Transverse colon (tissue), 4 donors: ENCODE measurements at places on chromosomes 12 and 14.

- no peak for DNase-seq
Measured at GRCh38 chr14:66088656-66089055, 397.5 kb upstream of the CCDC196 start.

- DNase-seq, result no peak
Measured at GRCh38 chr14:38342803-38343202, 86.9 kb upstream of the CLEC14A start.

DNA sequence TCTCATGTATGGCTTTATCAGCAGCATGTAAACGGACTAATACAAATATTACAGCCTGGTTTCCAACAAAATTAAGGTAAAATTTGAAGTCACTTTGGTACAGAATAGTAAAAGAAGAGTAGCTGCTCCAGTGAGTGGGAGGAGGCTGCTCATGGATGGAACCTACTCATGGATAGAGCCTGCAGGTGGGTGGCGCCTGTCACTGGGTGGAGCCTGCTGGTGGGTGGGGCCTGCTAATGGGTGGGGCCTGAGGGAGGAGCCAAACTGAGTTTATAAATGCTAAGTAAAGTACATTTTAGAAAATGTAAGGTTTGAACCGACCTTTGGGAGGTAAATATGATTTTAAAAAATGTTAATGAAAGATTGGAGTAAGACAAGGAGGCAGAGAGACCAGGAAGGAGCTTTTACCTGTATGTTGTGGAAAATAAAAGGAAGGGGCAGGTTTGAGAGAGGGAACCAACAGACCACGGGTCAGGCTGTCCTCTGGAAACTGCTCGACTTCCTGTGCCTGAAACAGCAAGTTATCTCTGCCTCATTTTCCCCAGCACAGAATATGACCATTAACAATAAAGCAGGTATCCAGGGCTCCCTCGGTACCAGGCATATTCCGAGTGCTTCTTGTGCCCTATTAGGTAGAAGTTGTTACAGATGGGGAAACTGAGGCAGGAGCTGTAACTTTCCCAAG lies 55.9 kb upstream of the SEL1L start:
- no peak for DNase-seq

DNA sequence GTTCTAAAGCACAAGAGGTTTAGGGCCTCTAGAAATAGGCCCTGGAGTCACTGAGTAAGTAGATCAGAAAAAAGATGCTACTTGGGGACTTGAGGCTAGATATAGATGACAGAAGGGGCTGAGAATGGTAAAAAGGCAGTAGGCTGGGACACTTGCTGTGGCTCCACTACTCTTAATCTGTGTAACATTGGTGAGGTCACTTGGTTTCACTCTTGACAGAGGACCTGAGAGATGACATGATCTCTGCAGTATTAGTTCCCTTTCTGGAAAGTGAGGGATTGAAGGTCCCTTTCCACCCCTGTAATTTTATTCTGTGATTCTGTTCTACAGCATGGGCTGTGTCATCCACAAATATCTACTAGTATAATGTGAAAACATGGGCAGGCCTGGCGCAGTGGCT lies 39.7 kb downstream of the MAPKAPK5 start:
- no peak for DNase-seq
